ENCODE measurements at places on chromosomes 11 and 22.

- no peak for DNase-seq
Measured at GRCh38 chr11:128506999-128507611, 80.3 kb downstream of the ETS1 start.

GRCh38 chr22:19832476-19833108, 22.1 kb downstream of the GNB1L start:
- no peak for DNase-seq

DNA sequence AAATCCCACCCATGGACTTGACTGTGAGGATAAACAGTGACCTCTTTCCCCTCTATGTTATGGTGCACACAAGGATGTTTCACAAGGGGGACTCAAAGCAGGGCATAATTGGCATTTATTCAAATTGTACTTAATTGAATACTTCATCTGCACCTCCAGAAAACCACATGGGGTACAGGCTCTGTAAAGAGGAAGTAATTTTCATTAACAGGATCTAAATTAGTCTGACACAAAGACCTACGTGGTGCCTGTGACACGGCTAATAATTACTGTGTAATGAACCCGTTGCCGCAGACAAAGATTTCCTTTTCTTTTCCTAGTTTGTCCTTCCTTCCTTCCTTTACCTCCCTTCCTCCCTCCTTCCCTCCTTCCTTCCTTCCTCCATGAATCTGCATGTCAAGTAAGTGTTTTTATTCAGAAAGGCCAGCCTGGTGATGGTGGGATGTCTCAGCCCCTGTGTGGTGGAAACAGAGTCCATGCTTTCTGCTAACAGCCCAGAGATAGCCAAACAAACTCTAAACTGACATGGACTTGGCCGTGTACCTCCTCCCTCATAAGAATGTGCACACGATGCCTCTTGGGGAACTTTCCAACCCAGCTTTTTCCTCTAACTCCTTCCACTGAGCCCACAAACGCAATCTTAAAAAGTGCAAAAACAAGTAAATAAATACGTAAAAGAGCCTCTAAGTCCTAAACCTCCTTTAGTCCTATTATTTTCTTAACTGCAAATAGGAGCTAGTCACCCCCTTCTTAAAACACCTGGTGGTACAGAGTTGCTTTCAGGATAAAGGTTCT, 118.8 kb downstream of the INSC start:
- DNase-seq = no peak

DNA sequence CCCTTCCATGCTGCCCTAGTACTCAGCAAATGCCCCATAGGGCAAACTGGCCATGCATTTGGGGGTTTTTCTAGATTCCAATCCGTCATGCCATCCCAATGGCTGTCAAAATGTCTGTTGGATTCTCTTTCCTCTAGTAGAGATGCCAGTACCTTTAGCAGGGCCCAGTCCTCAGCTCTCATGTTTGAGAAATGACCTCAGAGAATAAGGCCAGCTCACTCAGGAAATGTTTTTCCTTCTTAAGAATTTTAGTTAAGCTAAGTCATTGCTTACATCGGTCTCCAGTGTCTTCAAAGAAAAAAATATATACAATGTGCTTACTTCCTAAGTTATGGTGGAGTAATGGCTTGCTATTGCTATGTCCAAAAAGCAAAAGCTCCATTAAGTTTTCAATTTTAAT, 14.1 kb upstream of the ALKBH3 start:
- DNase-seq = no peak

- no peak for DNase-seq
Measured at GRCh38 chr11:124832571-124832970, 32.4 kb upstream of the MSANTD2 start.

- DNase-seq = no peak
Measured at GRCh38 chr22:47100646-47101200, 338.3 kb downstream of the TBC1D22A start.
